HuH-7.5 (cell line): ENCODE measurements at places on chromosomes 7 and 10.

GRCh38 chr7:28986765-28987110 lies 28.6 kb upstream of the TRIL start:
- DNase-seq = no peak

- no peak for DNase-seq
These were observed 105.8 kb downstream of the THSD7A start for GRCh38 chr7:11726001-11726793.

GRCh38 chr10:11096422-11096821 lies 78.8 kb downstream of the CELF2 start:
- DNase-seq = no peak

DNA sequence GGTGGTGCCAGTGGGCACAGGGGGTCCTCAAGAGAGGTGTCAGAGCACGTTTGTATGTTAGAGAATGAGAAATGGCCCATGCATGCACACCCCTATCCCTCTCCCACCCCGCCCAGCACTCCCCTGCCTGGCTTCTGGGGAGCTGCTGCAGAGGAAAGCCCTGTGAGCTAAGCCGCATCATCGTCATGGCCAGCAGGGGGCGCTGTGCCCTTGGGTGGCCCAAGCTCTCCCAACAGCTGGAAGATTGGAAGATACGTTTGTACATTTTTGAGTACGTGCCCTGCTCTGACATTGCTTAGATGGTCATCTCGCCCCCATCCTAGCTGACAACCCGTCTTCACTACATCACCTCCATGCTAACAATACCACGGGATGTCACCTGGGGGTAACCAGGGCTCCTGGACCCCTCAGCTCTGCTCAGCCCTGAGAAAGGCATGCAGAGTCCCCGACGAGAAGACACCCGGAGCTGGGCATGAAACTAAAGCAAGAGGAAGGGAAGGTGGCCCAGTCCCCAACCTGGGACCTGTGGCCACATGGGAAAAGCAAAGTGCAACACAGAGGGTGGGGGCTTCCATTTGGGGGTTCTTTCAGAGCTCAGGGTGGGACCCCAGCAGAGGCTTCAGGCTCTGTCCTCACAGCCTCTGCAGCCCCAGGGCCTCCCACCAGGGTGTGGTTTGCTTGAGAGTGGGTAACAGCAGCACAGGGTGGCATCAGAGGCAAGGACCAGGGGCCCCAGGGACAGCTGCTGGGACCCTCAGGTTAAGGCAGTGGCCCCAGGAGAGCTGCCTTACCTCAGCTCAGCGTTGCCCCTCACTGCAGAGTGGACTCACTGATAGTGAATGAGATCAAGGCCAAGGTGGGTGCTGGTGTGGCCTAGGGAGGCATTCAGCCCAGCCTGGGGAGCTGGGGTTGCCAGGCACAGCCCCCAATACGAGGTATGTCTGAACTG lies 136.6 kb downstream of the PTPN20 start:
- DNase-seq = peak; percentile 51

DNA sequence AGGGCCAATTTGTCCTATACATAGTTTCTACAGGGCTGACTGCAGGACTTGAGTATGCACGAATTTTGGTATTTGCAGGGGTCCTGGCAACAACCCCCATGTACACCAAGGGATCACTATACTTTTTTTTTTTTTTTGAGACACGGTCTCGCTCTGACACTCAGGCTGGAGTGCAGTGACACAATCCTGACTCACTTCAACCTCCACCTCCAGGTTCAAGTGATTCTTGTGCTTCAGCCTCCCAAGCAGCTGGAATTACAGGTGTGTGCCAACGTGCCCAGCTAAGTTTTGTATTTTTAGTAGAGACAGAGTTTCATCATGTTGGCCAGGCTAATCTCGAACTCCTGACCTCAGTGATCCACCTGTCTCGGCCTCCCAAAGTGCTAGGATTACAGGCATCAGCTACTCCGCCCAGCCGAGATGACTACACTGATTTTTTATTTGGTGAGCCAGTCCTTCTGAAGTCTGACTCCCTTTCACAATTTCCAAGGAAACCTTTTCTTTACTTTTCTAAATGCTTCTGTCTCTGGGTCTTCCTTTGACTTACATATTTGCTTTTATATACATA lies 19.8 kb downstream of the CFAP70 start:
- DNase-seq = no peak

DNA sequence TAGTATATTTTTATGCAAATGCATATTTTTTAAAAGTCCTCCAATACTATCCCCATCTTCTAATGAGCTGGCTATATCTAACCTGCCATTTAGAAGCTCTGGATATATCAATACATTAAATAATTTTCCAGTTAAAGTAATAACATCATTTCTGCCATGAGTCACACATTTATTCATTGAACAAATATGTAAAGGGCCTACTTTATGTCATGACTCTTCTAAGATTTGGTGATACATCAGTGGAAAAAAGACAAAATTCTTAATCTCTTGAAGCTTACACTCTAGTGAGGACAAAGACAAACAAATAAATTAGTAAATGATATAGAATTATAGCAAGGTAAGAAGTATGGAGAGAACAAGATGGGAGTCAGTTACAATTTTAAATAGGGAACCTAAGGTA lies 716.8 kb upstream of the LRRTM3 start:
- DNase-seq = no peak

DNA sequence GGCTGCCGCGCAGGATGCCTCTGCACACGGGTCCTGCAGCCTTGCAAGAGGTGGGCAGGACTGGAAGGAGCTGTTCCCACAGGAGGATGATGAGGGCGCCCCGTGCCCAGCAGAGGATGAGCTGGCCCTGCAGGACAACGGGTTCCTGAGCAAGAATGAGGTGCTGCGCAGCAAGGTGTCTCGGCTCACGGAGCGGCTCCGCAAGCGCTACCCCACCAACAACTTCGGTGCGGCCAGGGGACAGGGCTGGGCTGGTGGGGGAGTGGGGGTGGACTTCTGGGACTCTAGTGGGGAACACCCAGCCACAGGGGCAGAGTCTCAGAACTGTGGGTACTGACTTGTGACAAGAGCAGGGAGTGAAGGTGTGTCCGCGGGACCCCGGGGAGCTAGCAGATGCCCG lies 16.0 kb downstream of the ZFYVE27 start:
- DNase-seq = no peak

DNA sequence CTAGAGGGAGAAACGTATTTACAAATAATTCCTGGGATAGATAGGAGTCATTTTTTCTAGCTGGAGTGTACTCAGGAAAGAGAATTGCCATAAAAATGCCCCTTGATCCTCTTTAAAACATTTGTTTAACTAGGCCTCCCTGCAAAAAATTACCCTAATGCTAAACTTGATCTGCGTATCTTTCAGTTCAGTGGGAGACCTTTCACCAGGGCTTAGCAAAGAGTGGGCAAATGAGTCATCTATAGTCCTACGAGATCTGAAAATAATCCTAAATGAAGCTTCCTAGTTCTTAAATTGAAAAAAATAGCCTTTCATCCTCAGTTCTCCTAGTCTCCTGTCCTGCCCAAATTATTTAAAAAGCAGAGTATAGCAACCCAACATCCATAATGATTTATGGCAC lies 198.6 kb upstream of the FRMD4A start:
- DNase-seq = no peak

- no peak for DNase-seq
These were observed 70.7 kb upstream of the STEAP4 start for GRCh38 chr7:88377434-88377833.

- DNase-seq = no peak
These were observed 159.5 kb upstream of the WDR11 start for GRCh38 chr10:120691625-120692024.

- no peak for DNase-seq
These were observed 161.0 kb downstream of the USP6NL start for GRCh38 chr10:11450427-11450826.

GRCh38 chr10:124691421-124692099 lies 52.6 kb downstream of the FAM53B start:
- DNase-seq = no peak

DNA sequence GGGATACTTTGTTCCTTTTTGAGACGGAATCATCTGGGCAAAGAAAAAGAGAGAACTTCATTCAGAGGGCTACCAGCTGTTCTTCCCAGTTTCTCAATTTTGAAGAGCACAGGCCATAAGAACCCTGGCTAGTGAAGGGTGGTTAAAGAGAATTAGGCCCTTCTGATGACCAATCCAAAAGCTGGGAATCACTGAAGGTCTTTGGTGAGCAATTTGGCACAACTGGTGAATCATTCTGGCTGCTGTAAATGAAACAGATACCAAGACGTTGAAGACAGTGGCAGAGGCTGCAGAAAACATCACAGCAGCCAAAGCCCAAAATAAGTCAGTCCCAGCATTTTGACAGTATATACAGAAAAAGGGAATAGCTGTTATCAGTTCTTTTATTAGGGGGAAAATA lies 5.1 kb downstream of the RAPGEF5 start:
- DNase-seq = no peak

- no peak for DNase-seq
These were observed 98.6 kb upstream of the FGFR2 start for GRCh38 chr10:121696854-121697253.

GRCh38 chr10:1083581-1083980 lies 27.4 kb downstream of the WDR37 start:
- DNase-seq = no peak

- no peak for DNase-seq
These were observed 58.9 kb downstream of the KCNMA1 start for GRCh38 chr10:77578583-77579227.

- DNase-seq = no peak
These were observed 118.1 kb downstream of the ANLN start for GRCh38 chr7:36507475-36508440.

- peak; percentile 33 for DNase-seq
These were observed 116.5 kb downstream of the ATXN7L1 start for GRCh38 chr7:105759670-105760550.

- no peak for DNase-seq
These were observed 26.8 kb downstream of the PRPF18 start for GRCh38 chr10:13613519-13613918.

DNA sequence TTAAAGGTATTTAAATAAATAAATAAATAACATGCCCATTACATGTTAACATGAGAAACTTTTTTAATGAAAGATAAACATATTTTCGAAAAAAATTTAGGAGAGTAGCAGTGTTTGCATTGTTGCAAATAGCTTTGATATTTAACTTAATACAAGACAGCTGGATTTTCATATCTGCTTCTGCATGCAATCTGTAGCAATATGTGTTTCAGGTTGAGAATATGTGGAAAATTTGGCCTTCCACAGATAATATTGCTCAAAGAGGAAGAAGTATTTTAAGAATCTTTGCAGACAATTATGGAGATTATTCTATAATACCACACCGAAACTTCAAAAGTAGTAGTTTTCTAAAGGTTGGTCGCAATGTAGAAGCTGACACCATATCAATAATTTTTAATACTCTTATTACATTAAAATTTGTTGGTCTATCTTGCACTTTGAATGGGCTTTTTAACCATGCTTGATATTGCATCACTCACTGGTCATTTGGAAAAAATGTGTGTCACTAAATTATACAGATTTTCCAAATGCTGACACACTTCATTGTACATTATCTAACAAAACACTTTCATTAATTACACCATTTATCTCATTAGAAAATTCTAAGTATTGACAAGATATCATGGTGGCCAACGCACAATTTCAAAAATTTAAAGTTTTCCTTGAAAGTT lies 229.8 kb upstream of the HDAC9 start:
- DNase-seq = no peak

DNA sequence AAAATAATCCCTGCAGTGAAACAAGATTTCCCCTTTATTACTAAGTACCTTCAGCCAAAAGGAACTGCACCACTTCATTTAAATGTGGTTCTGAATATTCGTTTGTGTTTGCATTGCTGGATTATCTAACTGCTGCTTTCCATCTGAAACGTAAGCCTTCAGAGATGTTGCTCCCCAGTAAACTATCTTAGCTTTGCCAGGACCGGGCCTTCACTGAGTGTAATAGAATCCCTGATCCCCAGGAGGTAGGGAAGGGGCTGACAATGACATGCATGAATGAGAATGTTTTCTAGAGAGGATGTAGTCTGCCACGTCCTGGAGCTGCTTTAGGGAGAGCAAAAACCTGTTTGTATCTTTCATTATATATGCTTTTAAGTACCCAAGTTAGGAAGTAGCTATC lies 19.5 kb upstream of the INSYN2A start:
- DNase-seq = no peak

GRCh38 chr7:84633-85020 lies 107.7 kb upstream of the FAM20C start:
- no peak for DNase-seq

DNA sequence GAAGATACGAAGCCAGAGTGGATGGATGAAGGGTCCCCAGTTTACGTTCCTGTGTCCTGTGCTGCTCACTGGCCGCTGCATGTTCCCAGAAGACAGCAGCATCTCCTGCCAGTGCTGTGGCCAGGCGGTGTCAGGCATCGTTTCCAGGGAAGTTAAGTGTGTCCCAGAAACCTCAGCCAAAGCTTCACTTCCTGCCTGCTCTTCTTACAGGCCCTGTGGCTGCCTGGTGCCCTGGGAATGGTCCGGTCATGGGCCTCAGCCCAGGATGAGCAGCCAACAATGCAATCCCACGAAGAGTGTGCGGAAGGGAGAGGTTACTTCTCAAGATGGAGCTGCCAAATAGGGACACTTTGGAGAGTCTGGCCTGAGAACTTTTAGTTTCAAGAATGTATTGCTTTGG lies 99.7 kb upstream of the TARP start:
- DNase-seq = no peak

- no peak for DNase-seq
These were observed 97.5 kb upstream of the CREB5 start for GRCh38 chr7:28314841-28315240.

GRCh38 chr10:58488921-58489320 lies 23.8 kb upstream of the BICC1 start:
- DNase-seq = no peak

GRCh38 chr7:30598121-30598876 lies 3.6 kb downstream of the GARS1 start:
- DNase-seq = no peak

GRCh38 chr7:27188386-27189294 lies 3.6 kb upstream of the HOXA11 start:
- DNase-seq = no peak

DNA sequence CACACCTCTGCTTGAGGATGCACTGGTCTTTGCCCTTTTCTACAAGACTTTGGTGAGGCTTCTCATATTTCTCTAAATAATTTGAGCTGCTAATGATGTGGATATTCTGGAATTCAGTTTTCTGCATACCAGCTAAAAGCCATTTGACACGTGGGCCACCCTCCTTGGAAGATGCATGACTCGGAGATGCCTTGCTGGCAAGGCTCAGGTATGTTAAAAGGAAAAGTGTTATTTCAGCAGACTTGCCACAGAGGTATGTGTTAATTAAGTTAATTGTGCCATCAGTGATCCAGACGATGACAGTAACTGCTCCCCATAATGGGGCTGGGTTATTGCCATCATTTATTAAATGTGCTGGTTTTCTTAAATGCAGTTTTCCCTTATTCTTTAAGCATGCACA lies 8.8 kb upstream of the GFRA1 start:
- no peak for DNase-seq

- DNase-seq = no peak
These were observed 86.5 kb downstream of the GSDME start for GRCh38 chr7:24670782-24671181.
